IPS-NIHi11 (cell line): ENCODE measurements at places on chromosomes 7 and 10.

GRCh38 chr7:90596671-90597562 lies 796 bp downstream of the CDK14 start:
- DNase-seq: no peak

DNA sequence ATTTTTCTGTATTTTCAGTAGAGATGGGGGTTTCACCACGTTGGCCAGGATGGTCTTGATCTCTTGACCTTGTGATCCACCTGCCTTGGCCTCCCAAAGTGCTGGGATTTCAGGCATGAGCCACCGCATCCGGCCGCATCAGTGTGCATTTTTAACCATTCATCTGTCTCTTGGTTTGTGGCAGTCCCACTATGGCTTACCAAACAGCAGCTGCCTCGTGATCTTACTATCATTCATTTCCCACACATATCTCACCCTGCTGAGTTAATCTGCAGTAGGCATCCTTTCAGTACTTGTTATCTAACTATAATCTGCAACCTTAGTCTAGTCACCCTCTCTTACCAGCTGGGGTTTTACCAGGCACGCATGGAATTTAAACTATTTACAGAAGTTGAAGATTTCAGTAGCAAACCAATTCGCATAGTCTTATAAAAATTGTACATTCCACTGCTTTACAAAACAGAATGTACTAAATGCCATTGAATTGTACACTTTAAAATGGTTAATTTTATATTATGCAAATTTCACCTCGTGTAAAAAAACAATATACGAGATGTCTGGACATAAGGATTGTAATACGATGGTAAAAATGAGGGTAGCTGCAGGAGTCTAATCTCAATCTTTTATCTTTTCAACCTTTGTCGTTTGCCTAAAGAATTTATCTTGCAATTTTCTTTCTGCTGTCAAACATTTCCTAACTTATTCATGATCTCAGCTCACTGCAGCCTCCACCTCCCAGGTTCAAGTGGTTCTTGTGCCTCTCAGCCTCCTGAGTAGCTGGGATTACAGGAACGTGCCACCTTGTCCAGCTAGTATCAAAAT lies 4.6 kb upstream of the TBC1D12 start:
- no peak for DNase-seq

DNA sequence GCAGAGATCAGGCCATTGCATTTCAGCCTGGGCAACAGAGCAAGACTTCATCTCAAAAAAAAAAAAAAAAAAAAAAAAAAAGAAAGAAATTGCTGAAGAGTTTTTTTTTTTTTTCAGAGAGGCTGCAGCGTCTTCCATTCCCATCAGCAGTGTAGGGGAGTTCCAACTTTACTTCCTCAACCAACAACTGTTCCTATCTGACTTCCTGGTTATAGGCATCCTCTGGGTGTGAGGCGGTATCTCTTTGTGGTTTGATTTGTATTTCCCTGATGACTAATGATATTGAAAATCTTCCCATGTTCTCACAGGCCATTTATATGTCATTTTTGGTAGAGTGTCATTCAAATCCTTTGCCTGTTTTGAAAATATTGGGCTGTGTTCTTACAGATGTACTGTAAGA lies 40.2 kb downstream of the PRTFDC1 start:
- no peak for DNase-seq

DNA sequence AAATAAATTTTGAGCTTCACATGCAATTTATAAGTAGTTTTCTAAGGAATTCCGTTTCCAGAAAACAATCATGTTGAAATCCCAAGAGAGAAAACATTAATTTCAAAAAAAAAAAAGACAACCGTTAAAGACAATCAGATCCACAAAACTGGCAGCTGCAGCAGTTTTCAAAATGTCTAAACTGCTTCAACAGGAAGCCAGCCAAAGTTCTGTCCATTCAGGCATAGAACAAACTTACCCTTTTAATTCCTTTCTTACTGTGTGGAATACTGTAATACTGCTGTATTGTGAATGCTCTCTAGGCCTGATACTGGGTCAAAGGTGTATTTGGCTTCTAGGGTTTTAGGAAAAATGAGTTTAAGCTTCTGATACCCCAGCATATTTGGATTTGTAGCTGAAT lies 31.6 kb downstream of the HOXA1 start:
- no peak for DNase-seq

DNA sequence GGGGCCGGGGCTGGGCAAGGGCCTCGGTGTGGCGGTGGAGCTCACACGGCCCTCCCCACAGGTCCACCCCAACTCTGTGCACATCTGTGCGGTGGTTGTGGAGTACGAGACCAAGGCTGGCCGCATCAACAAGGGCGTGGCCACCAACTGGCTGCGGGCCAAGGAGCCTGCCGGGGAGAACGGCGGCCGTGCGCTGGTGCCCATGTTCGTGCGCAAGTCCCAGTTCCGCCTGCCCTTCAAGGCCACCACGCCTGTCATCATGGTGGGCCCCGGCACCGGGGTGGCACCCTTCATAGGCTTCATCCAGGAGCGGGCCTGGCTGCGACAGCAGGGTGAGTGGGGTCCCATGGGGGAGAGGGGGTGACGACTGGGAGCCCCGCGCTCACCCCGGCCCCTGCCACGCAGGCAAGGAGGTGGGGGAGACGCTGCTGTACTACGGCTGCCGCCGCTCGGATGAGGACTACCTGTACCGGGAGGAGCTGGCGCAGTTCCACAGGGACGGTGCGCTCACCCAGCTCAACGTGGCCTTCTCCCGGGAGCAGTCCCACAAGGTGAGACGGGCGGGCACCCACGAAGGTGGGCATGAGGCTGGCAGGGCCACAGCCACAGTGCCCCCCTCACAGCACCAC lies 8.8 kb downstream of the TMEM120A start:
- no peak for DNase-seq
